Activated T-helper 17 cell treated with anti-CD3 and anti-CD28 coated beads, Interleukin-2, amount 50 U/mL, for 72 hours (primary cell): ENCODE measurements at places on chromosomes 3 and 15. TPM values are rescaled to one million over a fixed set of nuclear protein-coding genes. Genes with fewer than 3 reads are reported as not detected.
A peak's percentile ranks its signal among the peaks of the same experiment; 100 is the strongest.

Gene C15orf39
- 32.3 TPM for total RNA-seq

GRCh38 chr3:128226795-128227395 is 73.6 kb downstream of the EEFSEC start:
- peak; percentile 60 for ATAC-seq

DNA sequence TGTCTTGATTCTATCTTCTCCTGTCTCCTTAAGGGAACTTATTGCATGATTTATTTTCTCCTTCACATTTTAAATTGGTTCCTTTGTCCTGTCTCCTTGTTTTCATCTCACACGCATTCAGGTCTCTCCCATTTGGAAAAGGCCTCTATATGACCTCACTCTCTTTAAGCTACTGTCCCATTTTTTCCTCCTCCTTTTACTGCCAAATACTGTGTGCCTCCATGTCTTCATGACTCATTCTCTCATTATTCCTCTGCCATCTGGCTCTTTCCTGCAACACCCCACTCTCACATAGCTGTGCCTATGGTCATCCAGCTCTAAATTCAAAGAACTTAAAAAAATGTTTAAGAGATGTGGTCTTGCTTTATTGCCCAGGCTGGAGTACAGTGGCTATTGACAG is 48.0 kb downstream of the TYRO3 start:
- ATAC-seq: no peak

GRCh38 chr3:100277255-100277800 is 16.5 kb downstream of the TBC1D23 start:
- ATAC-seq: no peak

- ATAC-seq: no peak
Measured at GRCh38 chr3:57221883-57222282, 5.6 kb upstream of the APPL1 start.

DNA sequence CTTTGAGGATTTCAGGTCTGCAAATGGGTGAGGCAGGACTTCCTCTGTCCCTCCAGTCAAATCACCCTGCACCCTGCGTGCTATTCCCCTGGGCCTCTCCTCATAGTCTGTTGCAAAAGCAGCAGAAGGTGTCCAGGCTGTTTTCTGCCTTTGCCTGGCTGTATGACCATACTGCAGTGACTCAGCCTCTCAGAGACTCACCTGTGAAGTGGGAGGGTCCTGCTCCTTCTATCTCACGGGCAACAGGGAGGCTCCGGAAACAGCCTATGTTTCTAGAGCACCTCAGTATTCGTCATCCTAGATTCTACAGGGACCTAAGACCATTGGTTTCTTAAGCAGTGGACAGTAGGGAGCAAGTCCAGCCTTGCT is 216.4 kb downstream of the TLE3 start:
- no peak for ATAC-seq

GRCh38 chr3:141081141-141081795 is 30.1 kb downstream of the SPSB4 start:
- ATAC-seq: no peak

GRCh38 chr15:39936187-39936586 is 2.3 kb downstream of the EIF2AK4 start:
- no peak for ATAC-seq
